ENCODE measurements at places on chromosomes 6 and 20.

DNA sequence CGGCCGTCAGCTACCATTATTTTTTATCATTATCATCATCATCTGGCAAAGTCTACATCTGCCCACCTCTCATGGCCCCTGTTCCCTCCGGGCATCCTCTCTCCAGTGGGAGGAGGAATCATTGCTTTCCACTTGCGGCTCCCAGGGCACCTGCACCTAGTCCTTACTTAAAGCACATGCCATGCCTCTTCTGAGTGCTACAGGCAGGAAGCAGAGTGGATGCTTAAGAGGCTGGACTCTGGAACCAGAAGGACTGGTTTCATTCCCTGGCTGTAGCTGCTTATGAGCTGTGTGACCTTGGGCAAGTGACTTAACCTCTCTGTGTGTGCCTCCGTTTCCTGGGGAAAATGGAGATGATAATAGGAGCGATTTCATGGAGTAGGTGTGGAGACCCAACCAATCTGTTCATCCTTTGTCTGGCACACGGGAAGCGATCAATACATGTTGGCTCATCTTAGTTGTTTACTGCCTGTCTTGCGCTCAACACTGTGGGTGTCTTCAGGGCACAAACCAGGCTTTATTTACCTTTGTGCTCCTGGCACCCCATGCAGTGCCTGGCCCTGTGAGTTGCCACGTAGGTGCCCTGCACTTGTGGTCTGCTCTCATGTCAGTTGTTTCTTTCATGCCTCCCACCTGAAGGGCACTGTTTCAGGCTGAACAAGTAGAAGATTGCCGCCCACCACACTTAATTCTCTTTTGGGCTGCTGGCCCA lies 317.0 kb upstream of the SULF2 start:
- DNase-seq = no peak

DNA sequence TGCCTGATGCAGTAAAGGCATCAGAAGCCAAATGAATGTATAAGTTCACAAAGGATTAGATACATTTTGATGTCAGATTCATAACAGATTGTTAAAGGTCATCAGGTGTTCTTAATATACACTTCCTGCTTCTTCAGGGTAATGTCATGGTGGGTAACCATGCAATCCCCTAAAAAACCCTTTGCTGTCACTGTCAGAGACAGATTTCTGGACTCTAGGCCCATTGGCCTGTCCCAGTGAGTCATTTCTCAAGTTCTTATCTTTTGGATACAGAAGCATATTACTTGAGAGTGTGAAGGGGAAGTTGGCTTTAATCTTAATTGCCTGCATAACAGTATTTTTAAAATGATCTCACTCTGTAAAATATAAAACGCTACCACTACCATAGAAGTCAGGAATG lies 895.6 kb upstream of the MAP3K7 start:
- DNase-seq = peak; percentile 35

DNA sequence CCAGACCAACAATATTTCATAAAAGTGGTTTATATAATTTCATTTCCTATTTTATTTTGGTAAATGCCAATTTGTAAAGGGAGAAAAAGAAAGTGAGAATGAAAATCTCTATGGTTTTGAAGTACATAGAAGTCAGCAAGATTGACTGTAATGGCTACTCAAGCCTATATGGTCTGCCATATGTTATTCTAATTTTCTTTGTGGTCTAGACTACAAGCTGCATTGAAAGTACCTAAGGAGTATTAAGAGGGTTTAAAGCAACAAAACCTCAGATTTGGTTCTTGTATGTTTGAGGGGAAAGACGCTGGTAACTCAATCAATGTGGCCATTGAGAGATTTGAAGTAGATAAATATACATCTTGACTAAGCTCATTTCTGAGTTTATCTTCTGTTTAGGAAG lies 193.5 kb upstream of the EYA4 start:
- no peak for DNase-seq

DNA sequence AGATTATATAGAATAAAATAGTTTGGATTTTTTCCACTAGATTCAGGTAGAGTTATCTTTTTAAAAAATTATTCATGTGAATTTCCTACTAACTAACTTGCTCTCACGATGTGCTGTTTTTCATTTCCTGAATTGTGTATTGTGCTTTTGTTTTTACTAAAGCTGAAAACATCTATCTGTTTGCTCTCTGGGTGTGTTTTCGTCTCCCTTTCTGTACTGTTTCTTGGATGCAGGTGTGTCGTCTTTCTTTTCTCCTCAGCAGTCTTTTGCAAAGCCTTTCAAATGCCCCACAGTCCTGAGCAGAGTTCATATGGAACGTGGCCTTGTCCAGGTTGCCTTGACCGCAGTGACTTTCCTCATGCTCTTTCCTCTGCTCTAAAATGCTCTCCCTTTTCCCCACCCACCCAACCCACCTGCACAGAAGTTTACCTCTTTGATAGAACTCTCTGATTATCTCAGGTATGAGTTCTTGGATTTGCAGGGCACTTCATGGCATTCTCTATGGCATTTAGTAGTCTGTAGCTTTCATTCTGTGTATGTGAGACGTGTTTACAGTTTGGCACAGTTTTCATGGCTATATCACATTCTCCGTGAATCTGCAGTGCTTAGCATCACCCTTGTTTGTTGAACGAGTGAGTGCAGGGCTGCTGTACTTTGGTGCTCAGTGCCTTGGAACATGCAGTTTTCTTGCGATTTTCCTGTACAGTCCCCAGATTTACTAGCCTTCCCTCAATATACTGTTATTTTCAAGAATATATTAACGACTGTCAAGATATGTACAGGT lies 77.1 kb downstream of the FARS2 start:
- no peak for DNase-seq

DNA sequence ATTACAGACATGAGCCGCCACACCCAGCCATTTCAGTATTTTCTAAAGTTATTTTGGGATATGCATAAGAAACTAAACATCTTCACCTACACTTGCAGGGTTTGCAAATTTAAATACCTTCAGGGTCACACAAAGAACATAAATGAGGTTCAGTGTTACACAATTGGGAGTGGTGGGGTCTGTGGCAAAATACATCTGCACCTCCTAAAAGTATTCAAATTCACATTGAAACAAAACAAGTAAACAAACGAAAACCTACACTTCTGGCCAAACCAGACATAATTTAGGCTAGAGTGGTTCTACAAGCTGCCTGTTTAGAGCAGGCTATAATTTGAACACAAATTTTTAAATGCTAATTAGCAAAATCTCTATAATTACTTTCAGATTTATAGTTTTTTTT lies 34.6 kb downstream of the MAPK14 start:
- DNase-seq = no peak

DNA sequence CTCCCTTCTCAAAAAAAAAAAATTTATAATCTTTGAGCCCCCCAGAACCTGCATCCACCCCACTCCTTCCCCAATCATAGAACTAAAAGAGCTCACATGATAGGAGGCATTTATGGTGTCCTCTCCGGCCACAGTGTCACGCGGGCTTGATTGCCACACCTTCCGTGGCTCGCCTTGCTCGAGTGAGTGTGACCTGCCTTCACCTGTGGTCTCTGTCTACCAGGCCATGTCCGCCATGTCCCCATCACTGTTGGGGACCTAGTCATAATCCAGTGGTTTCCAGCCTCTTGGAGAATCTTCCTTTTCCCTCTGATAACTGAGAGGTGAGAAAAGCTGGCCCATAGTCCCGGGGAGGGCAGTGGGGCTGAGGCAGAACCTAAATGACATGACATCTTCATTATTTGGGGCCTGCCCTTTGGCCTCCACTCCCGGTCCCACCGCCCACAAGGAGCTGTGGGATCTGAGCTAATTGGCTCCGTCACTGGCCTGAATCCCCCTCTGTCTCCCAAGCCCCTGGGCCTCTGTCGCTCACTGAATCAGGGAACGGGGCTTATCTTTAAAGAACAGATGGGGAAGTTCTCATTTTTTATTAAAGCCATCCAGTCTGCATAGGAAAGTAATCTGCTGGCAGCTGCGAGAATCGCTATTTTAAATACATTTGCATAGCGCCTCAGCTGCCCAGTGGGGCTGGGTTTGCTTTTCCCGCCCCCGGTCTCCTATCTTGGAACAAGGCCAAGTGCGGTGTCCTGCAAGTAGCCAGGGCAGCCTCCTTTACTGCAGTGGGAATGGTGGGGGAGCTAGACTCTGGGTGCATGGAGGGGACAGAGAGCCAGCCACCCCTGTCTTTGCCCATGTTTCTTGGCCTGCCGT lies 197.6 kb upstream of the PMEPA1 start:
- DNase-seq = no peak

DNA sequence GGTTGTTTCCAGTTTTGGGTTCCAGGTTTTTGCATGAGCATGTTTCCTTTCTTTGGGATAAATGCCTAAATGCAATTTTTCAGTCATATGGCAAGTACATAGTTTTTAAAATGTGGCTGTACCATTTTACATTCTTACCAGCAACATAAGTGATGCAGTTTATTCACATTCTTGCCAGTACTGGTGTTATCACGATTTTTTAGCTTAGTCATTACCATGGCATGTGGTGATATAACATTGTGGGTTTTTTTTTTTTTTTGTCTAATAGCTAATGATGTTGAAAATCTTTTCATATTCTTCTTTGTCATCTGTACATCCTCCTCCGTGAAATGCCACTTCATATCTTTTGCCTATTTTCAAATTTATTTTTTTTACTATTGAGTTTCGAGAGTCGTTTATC lies 2.9 kb upstream of the TDRD6 start:
- no peak for DNase-seq

DNA sequence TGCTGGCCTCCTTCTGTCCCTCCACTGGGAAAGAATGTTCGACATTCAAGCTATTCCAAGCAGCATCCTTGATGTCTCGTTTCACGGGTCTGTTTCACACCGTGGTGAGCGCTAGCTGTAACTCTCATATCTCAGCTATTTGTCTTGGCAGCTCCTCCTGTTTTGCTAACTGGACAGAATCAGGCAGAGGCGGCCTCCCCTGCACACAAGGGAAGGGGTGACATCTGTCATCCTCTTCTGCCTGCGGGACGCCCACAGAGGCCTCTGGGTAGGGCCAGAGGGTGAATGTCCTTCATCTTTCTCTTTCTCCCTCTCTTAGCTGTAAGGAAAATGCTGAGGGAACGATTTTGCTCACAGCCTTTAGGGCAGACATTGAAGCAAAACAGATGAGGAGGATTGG lies 232.8 kb upstream of the GMDS start:
- no peak for DNase-seq

- DNase-seq = no peak
Measured at GRCh38 chr20:25992146-25992545, 295.5 kb upstream of the ZNF337 start.

DNA sequence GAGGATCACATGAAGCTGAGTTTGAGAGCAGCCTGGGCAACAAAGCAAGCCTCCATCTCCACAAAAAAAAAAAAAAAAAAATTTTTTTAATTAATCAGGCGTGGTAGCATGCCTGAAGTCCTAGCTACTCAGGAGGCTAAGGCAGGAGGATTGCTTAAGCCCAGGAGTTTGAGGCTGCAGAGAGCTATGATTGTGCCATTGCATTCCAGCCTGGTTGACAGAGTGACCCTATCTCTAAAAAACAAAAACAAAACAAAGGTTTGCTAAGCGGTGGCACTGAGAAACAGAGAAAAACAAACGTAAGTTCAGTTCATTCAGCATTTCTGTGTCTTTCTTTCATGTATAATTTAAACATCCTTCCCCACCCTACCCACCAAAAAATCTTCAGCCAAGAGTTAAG lies 78.4 kb downstream of the ANKS1A start:
- DNase-seq = no peak

GRCh38 chr6:33683051-33683571 lies 28.4 kb downstream of the UQCC2 start:
- no peak for DNase-seq

DNA sequence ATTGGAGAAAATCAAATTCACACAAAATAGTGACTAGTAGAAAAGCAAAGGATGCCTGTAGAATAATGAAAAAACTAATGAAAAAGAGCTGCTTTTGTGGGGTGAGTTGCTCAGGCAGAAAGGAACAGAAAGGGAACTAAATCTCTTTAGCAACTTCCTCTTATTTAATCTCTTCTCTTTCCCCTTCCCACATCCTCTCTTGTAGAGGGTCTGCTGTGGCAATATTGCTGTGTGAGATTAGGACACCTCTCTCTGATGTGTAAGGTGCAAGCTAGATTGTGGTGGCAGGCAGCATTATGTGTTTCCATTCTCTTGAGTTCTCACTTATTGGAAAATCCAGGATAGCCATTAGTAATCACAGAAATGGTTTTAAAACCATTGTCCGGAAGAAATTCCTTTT lies 49.7 kb downstream of the SYNE1 start:
- no peak for DNase-seq

DNA sequence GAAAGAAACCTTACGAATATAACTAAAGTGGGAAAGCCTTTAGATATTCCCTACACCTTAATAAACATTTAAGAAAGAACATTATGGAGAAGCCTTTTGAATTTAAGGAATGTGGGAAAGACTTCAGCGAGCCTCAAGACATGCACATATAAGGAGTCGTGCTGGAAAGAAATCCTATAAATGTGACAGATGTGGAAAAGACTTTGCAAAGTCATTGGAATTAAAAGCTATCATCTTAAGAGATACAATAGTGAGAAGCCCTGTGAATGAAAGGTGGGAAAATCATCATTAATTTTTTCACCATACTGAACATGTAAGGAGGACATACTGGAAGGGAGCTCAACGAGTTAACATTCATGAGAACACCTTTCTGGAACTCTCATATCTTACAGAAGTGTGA lies 650.5 kb upstream of the DEFB115 start:
- DNase-seq = no peak

- no peak for DNase-seq
Measured at GRCh38 chr20:3328501-3328900, 79.0 kb downstream of the DNAAF9 start.

- DNase-seq = no peak
Measured at GRCh38 chr6:33213166-33213988, 5.1 kb downstream of the RING1 start.

DNA sequence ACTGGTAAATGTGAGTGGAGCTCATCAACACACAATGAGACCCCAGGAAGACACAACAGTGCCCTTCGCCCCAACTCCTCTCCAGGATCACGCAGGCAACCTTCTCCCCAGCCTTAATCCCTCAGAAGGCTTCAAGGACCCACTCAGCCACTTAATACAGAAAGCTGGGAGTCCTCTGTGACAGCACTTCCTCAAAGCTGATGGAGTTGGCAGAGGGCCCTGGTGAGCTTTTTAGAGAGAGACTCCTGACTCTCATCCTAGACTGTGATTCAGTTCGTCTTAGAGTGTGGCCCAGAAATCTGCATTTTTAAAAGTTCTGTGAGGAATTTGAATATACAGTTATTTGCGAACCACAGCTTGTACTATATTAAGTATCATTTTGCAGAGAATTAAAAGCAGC lies 187.7 kb downstream of the UST start:
- no peak for DNase-seq

- DNase-seq = no peak
Measured at GRCh38 chr6:68779366-68779765, 144.3 kb downstream of the ADGRB3 start.

DNA sequence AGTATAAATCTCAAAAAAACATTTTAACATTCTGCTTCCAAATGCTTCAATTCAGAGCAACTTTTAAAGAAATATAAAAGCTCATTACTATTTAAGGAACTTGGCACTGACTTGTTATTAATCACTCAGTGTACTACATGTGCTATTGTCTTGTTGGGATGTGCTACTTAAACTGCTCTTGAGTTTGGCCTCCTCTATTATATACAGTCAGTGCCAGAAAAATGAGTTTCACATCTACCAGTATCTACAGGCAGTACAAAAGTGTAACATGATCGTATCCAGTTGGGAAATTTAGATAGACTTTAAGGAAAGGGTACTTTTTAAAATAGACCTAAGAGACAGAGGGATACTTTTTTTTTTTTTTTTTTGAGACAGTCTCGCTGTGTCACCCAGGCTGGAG lies 627.3 kb upstream of the SLC35B3 start:
- no peak for DNase-seq

Data from pulmonary artery endothelial cell (primary cell).